ENCODE measurements at places on chromosomes 6 and 20.

- DNase-seq: no peak
Observed at GRCh38 chr6:46788791-46789190, 4.4 kb upstream of the MEP1A start.

DNA sequence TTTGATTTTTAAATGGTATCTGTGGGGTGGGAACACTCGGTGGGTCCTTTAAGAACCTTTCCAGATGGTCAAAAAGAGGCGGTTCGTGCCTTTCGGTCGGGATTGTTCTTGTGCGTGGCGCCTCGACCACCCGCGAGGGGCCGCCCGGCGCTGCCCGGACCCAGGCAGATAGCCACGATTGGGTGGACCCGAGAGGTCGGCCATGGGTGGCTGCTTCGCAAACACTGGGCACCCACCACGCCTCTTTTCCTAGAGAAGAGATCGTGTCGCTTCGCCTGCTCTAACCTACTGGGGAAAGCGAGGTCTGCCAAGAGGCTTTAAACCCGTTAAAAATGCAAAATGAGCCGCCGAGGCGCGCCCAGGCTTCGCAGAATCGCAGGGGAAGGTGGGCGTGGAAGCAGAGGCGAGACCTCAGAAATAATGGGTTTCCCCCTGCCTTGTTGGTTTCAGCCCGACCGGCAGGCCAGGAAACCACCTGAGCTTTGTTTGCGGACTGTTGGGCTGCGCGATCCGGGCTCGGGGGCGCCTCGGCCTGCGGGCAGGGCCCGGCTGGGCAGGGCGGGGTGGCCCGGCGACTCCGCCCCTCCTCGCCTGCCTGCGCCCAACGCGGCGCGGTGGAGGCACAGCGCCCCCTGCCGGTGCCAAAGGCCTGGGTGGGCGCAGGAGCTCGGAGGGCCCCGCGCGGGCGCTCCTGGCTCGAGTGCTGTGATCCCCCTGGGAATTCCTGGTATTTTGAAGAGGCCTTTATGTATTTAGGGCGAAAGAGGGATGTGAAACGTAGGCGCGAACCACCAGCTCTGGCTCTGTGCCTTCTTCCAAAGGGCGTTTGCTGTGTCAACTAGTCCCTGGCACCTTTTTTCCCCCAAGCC, 1.6 kb downstream of the MARCKS start:
- peak; percentile 96 for DNase-seq

- DNase-seq: no peak
Observed at GRCh38 chr6:23177806-23178205, 608.4 kb downstream of the HDGFL1 start.

DNA sequence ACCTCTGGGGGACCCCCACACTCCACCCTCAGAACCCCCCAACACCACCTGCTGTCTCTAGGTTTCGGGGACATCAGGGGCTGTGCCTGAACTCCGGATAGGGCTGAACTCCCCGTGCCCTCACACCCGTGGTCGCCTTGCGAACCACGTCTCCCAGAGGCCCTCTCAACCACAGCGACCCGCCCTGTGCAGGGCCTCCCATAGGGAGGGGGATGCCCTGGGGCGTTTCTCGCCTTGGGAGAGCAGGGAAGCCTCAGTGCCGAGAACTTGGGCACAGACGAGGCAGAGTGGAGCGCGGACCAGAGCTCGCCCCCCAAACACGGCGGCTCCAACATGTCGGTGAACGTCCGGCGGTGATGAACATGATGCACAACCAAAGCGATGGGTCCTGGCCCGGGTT, 6.8 kb downstream of the FRMD1 start:
- no peak for DNase-seq

DNA sequence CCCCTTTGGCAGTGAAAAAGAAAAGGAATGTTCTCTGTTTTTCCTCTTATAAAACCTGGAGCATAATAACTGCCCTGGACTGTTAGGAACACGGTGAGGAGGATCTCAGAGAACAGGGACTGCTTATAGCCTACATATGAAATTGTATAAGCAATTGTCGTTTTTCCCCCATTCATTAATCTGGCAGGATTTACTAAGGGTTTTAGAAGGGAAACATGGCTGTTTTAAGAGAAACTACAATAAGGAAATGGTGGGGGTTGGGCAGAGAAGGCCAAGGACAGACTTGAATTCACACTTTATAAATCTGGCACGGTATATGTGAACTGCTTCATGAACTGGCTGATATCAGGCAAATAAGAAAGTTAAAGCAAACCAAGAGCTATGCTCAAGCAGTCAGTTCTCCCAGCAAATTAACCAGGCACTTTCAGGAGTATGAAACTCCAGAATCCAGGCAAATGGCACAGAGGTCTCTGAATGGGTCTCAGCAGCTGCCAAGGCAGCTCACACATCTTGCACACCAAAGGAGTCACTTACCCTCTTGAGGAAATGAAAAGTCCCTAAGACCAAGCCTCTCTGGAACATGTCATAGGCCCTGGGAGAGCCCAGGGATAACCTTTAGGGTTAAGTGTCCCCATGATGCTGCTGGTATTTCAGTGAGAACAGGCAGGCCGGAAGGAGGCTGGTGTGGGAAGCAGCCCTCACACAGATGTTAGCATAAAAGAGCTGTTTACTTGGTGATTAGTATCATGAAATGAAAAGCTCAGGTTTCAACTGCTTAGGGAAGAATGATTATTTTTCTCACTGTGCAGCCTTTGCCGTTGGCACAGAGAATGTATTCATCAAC, 260.5 kb upstream of the MARCKS start:
- no peak for DNase-seq

GRCh38 chr6:135085700-135086413, 31.2 kb upstream of the HBS1L start:
- DNase-seq: no peak

GRCh38 chr6:33840048-33840926, 36.5 kb upstream of the MLN start:
- DNase-seq: no peak

DNA sequence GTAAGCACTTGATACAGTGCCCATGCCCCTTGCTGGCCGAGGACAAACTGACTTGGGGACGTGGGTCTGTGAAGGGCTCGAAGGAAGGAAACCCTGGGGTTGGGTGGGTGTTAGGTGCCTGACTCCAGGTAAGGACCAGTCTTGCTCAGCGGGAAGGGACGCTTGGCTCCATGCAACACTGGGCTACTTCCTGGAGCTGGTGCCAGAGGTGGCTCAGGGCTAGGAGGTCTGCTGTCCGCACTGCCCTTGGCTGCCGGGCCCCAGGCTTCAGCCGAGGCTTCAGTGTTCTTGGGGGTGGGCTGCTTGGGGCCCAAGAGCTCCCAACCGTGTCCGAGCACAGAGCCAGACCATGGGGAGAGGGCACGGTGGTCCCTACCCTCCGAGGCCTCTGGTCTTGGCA, 5.3 kb downstream of the GATA5 start:
- no peak for DNase-seq

GRCh38 chr6:12506159-12506558, 210.4 kb upstream of the PHACTR1 start:
- DNase-seq: no peak

GRCh38 chr6:139549561-139550070, 175.2 kb upstream of the CITED2 start:
- no peak for DNase-seq

- no peak for DNase-seq
Observed at GRCh38 chr6:135887069-135887468, 35.6 kb downstream of the PDE7B start.

- DNase-seq: peak; percentile 77
Observed at GRCh38 chr6:51753635-51754034, 333.8 kb downstream of the PKHD1 start.

Measured in ecto neural progenitor cell (in vitro differentiated cells).